ENCODE measurements at places on chromosomes 4 and X.
A peak's percentile ranks its signal among the peaks of the same experiment; 100 is the strongest.

GRCh38 chr4:94372991-94373390 lies 30.4 kb upstream of the HPGDS start:
- DNase-seq, result no peak

DNA sequence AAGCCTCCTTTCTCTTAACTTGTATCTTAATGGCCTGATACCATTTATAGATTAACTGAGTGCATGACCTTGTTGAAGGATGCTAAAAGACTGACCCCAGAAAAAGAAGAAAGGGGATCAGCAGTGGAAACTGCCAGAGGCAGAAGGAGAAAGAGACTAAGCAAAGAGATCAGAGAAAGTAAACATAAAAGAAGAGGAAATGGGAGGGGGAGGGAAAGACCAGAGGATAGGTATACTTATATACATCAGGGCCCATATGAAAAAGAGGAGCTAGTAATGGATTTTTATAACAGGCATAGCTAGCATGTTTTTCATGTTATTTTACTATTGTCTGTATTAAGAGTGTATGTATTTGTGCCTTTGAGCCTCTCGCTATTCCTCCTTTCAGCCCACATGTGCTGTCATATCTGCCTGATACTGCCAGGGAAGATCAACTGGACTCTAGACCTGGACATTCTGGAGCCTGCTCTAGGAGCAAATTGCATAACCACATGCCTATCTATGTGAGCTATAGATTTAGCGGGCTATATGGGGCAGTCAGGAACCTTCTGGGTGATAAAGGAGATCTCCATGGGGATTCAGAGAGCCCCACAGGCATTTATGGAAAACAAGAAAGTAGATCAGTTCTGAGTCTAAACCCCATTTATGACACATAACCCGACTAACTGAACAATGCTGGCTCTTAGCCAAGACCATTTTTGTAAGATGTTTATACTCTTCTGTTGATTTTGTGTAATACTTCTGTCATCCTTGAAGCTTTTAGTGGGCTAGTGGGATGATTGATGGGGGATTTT lies 13.4 kb upstream of the SNX12 start:
- no peak for DNase-seq

GRCh38 chr4:160485071-160485687 lies 1382.3 kb downstream of the RAPGEF2 start:
- no peak for DNase-seq

- DNase-seq, result no peak
Observed at GRCh38 chr4:53055716-53056403, 193.7 kb downstream of the RASL11B start.

GRCh38 chr4:92421920-92422319 lies 118.2 kb downstream of the GRID2 start:
- DNase-seq, result no peak

DNA sequence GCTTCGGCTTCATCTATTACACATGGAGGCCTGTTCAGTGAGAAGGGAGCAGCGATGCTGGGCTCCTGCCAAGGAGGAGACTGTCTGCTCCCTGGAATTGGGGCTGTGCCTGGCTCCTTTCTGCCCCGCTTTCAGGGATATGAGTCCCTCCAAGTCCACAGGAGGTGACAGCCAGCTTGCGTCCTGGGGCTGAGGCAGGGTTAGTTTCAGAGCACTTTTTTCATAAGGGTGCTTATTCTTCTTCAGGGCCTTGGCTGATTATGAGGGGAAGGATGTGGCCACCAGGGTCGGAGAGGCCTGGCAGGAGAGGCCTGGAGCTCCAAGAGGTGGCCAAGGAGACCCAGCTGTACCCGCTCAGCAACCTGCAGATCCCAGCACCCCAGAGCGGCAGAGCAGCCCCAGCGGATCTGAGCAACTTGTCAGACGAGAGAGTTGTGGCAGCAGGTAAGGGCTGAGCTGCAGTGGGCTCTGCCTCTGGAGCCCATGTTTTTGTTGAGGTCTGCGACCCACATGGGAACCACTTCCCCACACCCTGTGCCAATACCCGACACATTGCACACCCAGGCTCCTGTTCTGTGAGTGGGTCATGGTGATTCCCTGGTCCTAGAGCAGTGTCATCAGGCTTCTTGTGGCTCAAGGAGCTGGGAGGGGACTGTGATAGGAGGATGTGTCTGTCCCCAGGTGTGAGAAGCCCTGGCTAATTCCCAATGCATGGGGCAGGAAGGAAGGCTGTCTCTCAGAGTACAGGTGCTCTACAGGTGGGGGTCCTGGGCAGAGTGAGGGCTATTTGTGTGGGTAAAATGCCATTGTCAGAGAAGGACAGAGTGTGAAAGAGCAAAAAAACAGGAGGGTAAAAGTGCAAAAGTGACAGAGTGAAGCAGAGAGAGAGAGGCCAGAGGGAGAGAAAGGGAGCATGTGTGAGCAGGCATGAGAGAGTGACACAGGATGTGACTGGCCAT lies 47.4 kb downstream of the ZNF185 start:
- no peak for DNase-seq

GRCh38 chrX:42176789-42177188 lies 253.4 kb upstream of the CASK start:
- no peak for DNase-seq

DNA sequence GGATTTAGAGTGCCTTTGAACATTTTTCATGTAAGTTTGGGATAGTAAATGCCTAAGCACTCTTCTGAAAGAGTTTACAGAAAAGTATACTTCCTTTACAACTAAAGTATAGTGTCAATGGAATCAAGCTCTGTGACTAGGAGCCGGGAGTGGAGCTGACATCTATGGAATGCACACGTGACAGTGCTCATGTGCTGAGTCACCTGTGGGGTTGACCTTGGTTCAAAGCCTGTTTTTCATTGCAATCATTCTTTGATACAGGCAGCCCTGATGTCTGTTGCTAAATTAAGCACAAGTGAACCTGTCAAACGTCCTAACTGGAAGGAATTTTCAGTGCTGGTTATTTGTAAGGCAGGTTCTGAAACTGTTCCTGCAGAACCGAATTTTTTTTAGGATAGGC lies 82.5 kb downstream of the GPAT3 start:
- no peak for DNase-seq

GRCh38 chr4:44629280-44629866 lies 22.1 kb downstream of the YIPF7 start:
- no peak for DNase-seq

- no peak for DNase-seq
Observed at GRCh38 chrX:40883021-40883619, 147.8 kb upstream of the MED14 start.

DNA sequence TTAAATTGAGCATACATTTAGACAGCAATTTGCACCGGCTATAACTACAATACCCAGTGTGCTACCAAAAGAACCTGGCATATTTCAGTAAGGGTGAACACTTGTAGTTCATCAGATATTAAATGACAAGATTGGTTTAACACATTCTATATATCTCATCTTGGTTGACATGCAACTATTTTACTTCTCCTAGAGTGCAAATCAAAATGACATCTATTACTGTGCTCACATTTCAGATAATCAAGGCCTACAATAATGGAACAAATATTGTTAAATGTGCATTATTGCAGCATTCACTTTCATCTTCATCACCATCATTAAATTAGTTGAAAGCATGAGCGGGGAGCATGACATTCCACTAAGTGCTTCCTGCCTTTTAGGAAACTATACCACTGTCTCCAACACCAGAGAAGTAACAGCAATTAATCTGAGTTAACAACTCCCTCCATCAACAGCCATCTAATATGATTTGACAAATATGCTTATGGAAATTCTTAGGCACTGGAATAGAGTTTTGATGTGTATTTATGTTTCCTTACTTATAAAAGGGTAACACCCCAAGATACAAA lies 209.8 kb upstream of the SLIT2 start:
- no peak for DNase-seq

DNA sequence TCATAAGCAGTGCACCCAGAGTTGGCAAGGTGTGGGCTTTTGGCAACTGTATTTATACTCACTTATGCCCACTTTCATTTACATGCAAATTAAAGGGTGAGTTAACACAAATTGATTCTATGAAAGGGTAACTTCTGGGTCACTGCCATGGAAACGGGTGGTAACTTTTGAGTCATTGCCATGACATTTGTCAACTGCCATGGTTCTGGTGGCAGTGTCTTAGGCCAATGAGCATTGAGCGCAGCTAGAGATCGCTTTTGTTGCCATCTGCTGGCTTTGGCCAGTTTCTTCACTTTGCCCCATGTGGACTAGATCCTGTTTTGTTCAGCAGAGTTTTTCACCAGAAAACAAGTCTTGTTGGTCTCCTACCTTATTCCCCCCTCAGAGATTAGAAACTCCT lies 170.8 kb upstream of the NUDT6 start:
- no peak for DNase-seq

- DNase-seq, result peak; percentile 23
Observed at GRCh38 chrX:41180194-41180908, 95.1 kb downstream of the USP9X start.

DNA sequence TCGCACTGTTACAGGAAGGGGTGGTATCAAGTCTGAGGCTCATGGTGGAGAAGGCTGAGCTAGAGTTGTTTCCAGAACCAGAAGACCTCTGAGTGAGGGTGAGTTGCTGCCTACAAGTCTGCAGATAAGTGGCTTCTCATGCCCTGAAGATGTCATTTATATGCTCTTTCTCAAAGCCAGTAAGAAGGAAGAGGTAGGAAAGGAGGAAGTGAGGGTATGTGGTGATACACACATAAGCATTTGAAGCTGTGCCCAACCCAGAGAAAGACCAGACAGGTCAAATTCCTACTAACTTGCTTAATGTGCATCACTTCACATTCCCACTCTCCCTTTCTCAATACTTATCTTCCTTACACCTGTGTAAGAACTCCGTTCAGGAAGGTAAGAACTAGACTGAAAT lies at the start of gene PPBP:
PPBP (minus strand) TSS at position 130 of the 400 bp plus-strand sequence; CDS start at position 43, 87 bp downstream.
- DNase-seq, result no peak

- DNase-seq, result no peak
Observed at GRCh38 chr4:1501754-1502500, 95.7 kb upstream of the NKX1-1 start.

GRCh38 chrX:150506486-150506885 lies 61.9 kb upstream of the MTM1 start:
- peak; percentile 51 for DNase-seq

GRCh38 chrX:150846130-150846529 lies 52.3 kb downstream of the CD99L2 start:
- DNase-seq, result no peak
